Pulmonary artery endothelial cell (primary cell): ENCODE measurements at places on chromosomes 13 and 19. TPM values are rescaled to one million over a fixed set of nuclear protein-coding genes. Genes with fewer than 3 reads are reported as not detected.
A peak's percentile ranks its signal among the peaks of the same experiment; 100 is the strongest.

GRCh38 chr19:4577020-4577782 is 17.7 kb upstream of the SEMA6B start:
- no peak for DNase-seq

- no peak for DNase-seq
These were observed 104.0 kb upstream of the GPR12 start for GRCh38 chr13:26864576-26864975.

DNA sequence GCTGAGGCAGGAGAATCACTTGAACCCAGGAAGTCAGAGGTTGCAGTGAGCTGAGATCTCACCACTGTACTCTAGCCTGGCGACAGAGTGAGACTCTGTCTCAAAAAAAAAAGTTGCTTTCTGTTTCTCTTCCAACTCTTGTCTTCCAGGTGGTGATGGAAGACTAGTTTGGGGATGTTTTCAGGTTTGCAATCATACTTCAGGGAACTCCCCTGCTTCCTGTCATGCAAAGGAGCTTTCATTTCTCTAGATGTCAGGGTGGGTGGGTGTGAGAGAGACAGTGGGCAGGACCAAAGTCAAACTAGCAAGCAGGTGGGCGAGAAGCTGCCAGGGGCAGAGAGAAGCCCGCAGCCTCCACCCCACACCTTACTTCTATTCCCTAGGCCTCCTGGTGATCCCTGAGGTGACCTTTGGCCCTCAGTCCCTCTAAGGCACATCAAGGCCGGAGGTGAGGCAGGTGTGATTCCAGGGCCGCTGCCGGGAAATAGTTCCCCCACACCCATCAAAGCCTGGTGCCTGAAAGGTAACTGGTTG is 25.7 kb downstream of the CCNE1 start:
- no peak for DNase-seq

DNA sequence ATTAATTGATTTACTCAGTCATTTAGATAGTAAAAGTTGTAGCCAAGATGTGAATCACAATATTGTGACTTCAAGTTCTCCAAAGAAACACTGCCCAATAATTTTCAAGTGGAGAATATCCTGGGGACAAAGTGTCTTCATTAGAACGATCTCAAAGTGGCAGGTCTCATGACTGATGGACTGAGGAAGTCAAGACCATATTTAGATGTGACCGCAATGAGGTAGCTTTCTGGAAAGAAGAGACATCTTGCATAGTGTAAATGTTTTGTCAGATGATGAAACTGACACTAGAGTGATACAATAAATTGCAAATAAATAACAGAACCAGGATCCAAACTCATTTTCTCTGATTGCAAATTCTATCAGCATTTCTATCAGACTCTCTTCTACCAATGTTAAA is 1476.9 kb downstream of the EFNB2 start:
- DNase-seq, result no peak

Gene VSTM2B
- not detected in 2 replicates for total RNA-seq

Gene COL5A3
- not detected in 2 replicates for total RNA-seq

Gene TRAPPC6A
- 8.0 and 17.2 TPM in 2 replicates for total RNA-seq

DNA sequence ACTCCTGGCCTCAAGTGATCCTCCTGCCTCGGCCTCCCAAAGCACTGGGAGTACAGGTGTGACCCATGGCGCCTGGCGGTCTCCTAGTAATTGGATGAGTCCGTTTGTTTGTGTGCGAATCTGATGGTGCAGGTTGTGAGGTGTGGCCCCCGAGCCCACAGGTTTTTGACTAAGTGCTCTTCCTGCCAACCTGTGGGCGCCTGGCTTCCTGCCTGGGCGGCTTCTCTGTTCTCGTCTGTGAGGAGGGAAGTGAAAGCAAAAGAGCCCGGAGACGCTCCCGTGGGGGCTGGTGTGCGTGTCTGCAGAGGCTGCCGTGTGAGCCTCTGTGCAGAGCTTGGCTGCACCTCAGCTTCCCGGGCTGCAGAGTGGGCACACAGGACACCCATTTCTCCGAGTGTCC is 10.0 kb downstream of the ARHGAP45 start:
- DNase-seq, result no peak

Gene PROZ
- not detected in 2 replicates for total RNA-seq

DNA sequence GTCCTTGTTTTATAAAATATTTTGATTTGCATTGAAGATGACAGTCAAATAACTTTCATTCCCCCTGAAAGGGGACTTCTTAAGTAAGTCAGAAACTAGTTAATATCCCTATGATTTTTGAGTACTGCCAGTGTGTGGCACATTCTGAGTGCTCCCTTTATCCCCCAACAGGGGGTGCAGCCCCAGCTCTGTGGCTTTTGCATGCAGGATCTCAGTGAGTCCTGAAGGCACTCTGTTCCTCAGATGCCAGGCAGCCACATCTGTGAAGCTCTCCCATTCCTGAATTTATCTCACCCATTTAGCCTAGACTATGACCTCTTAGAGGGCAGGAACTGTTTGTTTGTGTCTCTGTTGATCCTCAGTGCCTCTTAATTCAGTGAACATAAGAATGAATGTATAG is 123.1 kb downstream of the CDK8 start:
- no peak for DNase-seq

- DNase-seq, result no peak
These were observed 56.8 kb downstream of the KCNC3 start for GRCh38 chr19:50272263-50272897.

DNA sequence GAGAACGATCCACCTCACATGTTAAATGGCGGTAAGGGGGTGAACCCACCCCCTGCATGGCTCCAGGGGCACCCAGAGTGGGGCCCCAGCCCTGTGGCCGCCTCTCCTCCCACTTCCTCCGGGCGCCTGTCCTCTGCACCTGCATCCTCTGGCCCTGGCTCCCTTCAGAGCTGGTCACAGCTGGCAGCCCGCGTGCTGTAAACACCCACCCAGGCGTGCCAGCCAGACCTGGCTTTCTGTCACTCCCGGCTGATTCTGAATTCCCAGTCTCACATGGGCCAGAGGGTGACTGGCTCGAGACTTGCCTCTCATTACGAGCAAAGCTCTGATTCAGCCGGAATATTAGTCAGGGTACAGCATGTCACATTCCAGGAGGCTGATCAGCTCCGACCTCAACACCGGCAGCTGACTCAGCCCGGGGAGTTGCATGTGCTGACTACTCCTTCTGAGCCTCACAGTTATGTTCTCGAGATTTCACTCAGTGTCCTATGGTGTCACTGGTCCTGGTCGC is 75.1 kb downstream of the GNG7 start:
- DNase-seq, result peak; percentile 91

GRCh38 chr19:14997981-14998380 is 18.3 kb upstream of the SLC1A6 start:
- no peak for DNase-seq

- DNase-seq, result no peak
These were observed 16.1 kb upstream of the IRGC start for GRCh38 chr19:43699506-43700394.

DNA sequence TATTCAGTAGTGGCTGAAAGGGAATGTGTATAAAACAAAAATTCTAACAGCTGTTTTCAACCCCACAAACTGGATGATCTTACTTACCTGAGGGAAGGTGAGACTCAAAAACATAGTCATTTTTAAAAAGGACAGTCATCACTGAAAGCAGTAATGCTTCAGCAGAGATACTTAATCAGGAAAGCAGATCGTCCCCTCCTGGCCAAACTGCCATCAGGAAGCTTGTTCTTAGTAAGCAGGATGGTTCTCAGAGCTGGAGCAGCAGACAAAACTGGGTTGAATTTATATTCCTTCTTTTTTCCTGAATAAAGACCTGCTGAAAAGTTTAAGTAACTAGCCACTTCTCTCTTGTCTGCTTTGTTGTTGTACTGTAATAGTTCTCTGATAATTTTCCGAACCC is 1156.5 kb downstream of the OLFM4 start:
- DNase-seq, result no peak

- DNase-seq, result no peak
These were observed 13.2 kb upstream of the TCF3 start for GRCh38 chr19:1665565-1666047.

Gene U2AF1L4
- 2.0 and 3.9 TPM in 2 replicates for total RNA-seq

Gene RINL
- 8.8 and 11.7 TPM in 2 replicates for total RNA-seq

Gene CGB8
- not detected in 2 replicates for total RNA-seq

Gene SIGLEC5
- not detected in 2 replicates for total RNA-seq

DNA sequence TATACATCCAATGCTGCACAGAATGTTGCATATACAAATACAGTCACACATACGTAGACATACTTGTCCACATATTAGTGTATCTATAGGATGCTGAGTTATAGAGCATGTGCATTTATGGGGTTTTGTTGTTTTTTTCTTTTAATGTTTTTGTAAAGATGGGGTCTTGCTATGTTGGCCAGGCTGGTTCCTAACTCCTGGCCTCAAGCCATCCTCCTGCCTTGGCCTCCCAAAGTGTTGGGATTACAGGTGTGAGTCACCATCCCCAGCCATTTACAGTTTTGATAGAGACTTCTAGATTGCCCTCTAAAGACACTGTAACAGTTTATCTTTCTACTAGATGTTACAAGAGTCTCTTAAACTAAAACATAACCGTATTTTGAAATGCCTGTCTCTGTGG is 14.3 kb downstream of the HNRNPUL1 start:
- no peak for DNase-seq

DNA sequence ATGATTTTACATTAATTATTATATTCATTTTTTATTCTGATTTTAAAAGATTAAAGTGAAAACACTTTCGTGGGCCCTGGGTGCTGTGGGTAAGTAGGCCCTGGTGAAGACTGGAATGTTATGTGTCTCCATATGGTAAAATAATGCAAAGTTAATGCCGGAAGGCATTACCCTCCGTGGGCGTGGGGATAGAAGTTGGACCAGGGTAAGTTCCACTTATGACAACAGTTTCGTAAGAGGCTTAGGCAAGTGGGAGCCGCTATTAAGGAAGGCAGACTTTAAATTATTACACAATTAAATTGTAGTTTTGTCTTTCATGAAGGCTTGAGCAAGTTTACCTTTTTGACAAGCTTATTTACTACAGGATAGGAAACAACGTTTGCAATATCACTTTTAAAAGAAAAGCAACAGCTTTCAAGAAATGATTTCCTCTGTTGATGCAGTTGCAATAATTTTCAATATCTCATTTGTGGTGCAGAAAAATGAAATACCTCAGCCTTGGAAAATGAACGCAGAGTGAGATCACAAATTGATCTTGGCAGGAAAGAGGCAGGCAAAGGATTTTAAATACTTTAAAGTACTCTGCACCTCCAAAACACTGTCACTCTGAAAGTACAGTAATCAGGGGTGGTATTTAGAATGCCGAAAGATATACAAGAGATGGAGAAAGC is 310.6 kb downstream of the DCT start:
- DNase-seq, result no peak
